ENCODE measurements at places on chromosomes 11 and 22.

DNA sequence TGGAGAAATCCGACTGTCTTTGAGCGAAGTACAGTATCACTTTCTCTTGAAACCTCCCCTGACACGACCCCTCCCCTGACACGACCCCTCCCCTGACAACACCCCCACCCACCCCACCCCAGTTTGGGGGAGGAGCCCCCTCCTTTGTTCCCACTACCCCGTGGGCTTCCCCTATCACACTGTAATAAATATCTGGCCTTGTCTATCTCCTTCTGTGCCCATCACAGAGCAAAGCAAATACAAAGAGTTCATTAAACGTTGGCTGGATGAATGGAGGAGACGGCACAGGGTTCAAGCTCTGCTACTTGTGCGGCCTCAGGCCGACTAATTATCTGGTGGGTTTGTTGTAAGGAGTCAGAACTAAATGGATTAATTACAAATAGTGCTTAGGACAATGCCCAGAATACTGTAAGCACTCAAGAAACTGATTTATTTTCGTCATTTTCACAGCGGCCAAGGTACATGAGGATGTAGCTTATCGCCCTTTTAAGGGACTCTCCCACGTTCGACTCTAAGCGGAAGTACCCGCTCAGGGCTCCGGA is 628 bp upstream of the GGA1 start:
- no peak for DNase-seq

DNA sequence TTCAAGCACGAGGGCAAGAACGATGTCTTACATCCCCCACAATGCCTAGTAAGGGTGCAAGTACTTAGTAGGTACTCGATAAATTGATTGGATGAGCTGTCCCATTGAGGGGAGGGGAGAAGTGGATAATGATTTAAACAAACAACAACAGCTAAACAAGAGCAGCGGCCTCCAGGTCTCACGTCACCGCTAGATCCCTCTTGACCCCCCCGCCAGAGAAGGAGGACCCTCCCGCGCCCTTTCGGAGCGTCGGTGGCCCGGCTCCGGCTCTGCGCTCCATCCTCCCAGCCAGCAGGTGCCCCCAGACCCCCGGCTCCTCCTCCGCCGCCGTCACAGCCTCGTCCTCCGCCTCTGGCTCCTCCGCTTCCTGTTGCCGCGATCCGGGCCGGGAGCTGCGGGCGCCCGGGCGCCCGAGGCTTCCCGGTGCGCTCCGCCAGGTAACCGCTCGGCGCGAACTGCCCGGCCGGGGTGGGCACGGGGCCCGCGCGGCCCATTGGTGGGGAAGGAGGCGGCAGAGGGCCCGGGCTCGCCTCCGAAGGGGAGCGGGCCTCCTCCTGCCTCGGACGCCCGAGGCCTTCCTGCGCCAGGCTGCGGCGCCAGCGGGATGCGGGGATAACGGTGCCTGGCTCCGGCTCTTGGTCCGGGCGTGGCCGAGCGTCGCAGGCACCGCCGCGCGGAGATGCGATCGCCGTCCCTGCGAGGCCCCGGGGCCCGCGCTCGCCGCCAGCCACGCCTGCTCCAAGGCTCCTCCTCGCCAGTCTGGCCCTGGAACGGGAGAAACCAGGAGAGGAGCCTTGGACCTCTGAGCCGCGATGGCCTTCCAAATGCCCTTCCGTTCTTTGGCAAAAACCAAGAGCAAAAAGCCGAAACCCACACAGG is at the start of gene TLCD5:
Gene TLCD5 (plus strand): TSS at position 368 of the 879 bp plus-strand sequence. CDS start 2,143 bp downstream, outside the sequence.
- DNase-seq, result peak; percentile 69

- DNase-seq, result peak; percentile 10
Observed at GRCh38 chr11:33663121-33663520, 37.5 kb downstream of the C11orf91 start.

- peak; percentile 25 for DNase-seq
Observed at GRCh38 chr22:25478528-25478927, 85.9 kb upstream of the GRK3 start.

GRCh38 chr22:50222508-50222907 is 21.7 kb downstream of the SELENOO start:
- no peak for DNase-seq

DNA sequence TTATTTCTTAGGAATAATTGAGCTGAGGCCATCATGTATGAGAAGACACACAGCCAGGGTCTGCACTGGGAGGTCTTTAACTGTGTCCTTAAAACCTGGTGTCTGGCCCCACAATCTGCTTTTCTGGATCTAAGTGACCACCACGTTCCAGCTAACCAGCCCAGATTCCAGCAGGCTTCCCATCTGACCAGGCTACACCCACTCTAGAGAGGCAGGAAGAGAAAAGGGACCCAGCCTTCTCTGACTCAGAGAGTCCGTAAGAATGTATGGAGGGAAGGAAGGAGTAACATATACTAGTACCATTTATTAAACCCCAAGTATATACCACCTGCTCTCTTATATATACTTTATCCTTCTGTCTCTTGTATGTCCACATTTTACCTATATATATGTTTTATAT is 80.1 kb downstream of the LDLRAD3 start:
- DNase-seq, result no peak

DNA sequence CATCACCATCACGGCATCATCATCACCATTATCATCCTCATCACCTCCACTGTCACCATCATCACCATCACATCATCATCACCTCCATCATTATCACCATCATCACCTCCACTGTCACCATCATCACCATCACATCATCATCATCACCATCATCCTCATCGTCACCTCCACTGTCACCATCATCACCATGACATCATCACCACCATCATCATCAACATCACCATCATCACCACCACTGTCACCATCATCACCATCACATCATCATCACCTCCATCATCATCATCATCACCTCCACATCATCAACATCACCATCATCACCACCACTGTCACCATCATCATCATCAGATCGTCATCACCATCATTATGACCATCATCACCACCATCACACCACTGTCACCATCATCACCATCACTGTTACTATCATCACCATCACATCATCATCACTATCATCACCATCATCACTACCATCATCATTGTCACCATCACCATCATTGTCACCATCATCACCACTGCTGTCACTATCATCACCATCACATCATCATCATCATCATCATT is 32.8 kb downstream of the PARVG start:
- DNase-seq, result no peak

- DNase-seq, result no peak
Observed at GRCh38 chr11:122207505-122207904, 91.5 kb upstream of the BLID start.

GRCh38 chr11:72242141-72242540 is 1.8 kb downstream of the PHOX2A start:
- DNase-seq, result no peak

DNA sequence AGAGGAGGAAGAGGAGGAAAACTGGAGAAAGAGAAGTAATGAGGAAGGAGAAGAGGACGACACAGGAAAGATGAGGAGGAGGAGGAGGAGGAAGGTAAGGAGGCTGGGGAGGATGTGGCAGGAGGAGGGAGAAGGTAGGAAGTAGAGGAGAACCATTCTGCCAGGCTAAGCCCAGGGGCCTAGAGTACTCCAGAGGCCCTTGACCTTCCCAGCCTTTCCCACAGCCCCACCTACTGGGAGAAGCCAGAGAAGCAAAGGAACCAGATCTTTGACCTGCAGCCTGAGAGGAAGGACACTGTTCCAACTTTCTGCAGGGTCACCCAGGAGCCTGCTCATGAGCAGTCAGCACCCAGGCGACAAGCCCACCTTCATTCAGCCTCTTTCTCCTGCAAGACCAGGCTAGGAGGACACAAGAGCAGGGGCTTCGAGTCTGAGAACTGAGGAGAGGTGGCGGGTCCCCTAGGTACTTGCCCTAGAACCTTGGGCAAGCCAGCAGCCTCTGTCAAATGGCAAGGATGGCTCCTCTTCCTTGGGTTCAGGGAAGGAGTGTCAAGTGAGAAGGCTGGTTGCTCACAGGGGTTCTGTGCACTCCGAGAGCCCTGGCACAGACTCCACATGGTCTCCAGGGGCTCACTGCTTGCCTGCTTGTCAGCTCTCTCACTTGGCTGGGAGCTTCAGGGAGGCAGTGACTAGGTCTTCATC is 27.9 kb upstream of the OAF start:
- no peak for DNase-seq

GRCh38 chr11:101812546-101812945 is 102.3 kb upstream of the CEP126 start:
- DNase-seq, result no peak

DNA sequence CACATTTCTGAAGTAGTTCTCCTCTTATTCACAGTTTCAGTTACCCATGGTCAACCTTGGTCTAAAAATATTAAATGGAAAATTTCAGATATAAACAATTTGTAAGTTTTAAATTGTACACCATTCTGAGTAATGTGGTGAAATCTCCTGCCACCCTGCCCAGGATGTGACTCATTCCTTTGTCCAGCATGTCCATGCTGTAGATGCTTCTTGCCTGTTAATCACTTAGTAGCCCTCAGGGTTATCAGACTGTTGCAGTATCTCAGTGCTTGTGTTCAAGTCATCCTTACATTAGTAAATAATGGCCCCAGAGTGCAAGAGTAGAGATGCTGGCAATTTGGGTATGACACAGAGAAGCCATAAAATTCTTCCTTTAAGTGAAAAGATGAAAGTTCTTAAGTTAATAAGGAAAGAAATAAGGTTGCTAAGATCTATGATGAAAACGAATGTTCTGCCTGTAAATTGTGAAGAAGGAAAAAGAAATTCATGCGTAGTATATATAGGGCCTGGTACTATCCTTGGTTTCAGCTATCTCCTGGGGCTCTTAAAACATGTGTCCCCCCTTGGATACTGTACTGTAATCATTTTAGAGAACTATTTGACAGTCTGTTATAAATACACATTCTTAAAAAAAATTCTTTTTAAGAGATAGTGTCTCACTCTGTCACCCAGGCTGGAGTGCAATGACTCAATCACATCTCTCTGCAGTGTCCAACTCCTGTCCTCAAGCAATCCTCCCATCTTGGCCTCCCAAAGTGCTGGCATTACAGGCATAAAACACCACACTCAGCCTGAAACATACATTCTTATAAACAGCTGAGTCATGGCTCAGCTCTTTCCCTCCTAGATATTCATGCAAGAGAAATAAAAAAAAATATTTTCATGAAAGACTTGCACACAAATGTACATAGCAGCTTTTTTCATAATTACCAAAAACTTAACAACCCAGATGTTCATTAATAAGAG is 31.3 kb downstream of the MTNR1B start:
- DNase-seq, result no peak

DNA sequence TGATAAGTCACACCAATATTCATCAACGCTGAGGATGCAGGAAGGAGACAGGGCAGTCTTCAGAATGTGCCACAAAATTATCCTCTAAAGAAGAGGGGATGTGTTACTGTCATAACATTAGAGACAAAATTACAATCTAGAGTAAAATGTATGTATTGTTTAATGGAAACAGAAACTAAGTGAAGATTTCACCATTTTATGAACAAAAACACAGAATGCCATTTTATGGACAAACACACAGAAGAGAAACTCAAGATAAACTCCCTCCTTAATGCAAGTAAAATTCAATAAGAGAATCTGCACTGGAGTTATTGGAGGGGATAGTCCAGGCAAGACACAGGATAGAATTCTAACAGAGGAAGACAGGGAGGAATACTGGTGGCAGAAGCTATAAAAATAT is 62.8 kb downstream of the LARGE2 start:
- no peak for DNase-seq

- peak; percentile 80 for DNase-seq
Observed at GRCh38 chr22:27247701-27248434, 553.7 kb downstream of the MN1 start.

DNA sequence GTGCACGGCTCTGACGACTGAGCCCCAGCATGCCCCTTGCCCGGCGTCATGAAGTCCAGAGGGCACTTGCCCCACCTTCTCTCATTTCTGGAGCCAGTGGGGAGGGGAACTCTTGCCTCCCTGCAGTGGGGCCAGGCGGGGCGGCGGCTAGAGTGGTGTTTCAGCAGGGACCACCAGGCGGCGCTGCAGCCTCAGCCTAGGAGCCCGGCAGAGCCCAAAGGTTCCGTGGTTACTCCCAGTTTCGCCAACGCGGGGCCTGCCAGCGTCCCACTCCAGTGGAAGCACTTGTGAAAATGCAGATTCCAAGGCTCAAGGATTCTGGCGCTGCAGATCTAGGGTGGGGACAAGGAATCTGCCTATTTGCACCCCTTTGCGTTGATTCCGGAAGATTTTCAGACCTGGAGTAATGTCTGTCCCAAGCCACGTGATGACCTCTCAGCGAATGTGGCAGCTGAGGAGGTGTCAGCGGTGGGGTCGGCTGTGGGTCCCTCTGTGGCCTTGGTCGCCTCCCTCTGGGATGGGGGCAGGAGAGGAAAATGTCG is 55.7 kb downstream of the CD82 start:
- peak; percentile 92 for DNase-seq

DNA sequence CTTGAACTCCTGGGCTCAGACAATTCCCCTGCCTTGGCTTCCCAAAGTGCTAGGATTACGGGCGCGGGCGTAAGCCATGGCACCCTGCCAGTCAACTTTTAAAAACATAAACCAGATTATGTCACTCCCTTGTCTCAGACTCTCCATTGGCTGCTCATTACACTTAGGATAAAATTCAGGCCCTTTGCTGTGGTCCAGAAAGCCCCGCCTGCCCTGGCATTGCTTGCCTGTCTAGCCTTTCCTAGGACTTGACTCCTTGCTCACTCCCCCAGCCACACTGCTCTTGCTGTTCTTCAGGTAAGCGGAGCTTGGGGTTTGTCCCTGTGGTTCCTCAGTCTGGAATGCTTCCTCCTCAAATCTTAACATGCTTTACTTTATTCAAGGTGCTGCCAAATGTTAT is 30.5 kb downstream of the DIXDC1 start:
- no peak for DNase-seq

DNA sequence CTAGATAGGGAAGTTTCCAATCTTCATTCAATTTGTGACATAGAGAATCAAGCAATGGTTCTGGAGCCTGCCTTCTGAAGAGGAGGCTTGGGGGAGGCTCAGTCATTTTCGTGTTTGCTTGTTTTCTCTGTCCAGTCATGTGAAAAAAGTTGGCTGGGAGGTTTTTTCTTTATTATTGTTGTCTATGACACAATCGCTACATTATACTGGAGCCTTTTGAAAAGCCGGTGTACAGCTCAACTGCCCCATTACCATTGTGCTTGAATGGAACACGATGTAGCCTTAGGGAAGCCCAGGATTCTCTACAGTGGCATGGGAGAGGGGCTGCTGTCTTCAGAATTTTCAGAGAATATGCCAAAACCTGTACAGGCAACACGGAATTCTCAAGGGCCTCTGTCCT is 57.9 kb upstream of the NCAM1 start:
- DNase-seq, result peak; percentile 28

GRCh38 chr11:95152876-95153856 is 63.5 kb downstream of the ENDOD1 start:
- no peak for DNase-seq

DNA sequence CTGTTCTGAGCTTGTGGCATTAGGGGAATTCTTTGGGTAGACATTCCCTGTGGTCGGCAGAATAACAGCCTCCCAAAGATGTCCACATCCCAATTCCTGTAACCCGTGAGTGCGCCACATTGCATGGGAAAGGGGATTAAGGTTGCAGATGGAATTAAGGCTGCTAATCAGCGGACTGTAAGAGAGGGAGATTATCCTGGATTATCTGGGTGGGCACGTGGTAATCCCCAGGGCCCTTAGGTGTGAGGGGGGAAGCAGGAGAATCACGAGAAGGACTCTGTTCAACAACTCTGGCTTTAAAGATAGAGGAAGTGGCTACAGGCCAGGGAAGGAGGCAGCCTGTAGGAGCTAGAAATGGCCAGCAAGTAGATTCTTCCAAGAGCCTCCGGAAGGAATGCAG is 16.0 kb downstream of the CACNG2 start:
- no peak for DNase-seq

GRCh38 chr11:11582011-11582701 is 39.6 kb downstream of the GALNT18 start:
- no peak for DNase-seq

- peak; percentile 46 for DNase-seq
Observed at GRCh38 chr11:117328375-117329010, 839 bp downstream of the CEP164 start.

GRCh38 chr22:23193882-23194281 is 13.6 kb downstream of the BCR start:
- no peak for DNase-seq
